ENCODE measurements at places on chromosomes 13 and 19.

- DNase-seq, result no peak
These were observed 13.9 kb downstream of the TSKS start for GRCh38 chr19:49749055-49749716.

DNA sequence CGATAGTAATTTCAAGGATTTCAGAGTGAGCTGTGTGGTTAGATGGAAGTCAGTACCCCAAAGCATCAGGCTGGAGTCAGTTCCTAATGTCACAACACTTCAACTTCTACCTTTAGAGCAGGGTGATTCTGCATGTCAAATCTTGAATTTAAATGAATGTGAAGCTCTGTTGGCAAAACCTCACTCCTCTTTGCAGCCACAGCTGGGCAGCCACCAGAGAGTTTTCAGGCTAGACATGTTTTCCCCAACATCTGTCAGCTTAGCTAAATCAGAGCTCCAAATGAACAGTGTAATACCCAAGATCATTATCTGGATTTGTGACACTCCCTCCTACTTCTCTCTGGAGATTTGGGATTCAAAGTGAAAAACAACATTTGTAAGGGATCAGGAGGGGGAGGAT, 33.7 kb upstream of the OLFM4 start:
- no peak for DNase-seq

DNA sequence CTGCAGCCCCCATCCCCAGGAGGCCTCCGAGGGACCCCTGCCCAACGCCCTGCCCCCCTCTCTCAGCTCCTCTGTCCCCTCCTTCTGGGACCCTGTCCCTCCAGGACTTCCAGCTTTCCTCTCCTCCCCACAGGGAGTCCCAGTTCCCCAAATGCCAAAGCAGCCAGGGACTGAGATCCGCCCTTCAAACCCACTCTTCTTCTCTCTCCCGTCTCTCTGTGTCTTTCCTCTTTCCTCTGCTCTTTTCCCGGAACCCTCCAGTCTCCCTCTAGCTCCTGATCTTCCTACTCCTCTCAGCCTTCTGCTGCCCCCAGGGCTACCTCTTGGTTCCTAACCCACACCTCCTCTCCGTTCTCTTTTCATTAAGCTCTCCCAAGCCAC, 377 bp downstream of the CA11 start:
- no peak for DNase-seq

- peak; percentile 43 for DNase-seq
These were observed 11.0 kb downstream of the STK24 start for GRCh38 chr13:98565726-98566565.

DNA sequence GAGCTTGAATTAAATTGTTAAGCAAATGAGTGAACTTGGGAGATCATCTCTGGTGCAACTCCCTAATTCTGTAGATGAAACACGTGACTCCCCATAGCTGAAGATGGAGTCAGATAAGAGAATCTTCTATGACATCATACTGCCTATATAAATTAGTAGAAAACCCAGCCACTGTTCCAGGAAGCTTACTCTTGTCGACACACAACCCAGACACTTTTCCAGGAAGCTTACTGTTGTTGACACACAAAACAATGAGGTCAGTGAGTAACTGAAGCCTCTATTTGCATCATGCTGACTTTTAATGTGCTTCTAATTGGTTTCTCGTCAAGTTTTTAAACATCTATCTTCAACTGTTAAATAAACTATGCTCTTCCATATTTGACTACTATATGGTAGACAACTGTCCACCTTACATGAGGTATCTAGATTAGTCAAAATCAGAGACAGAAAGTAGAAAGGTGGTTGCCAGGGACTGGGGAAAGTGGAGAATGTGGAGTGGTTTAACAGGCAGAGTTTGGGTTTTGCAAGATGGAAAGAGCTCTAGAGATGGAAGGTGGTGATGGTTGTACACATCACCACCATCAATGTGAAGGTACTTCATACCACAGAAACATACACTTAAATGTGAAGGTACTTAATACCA, 168.2 kb downstream of the FGF14 start:
- DNase-seq, result no peak

DNA sequence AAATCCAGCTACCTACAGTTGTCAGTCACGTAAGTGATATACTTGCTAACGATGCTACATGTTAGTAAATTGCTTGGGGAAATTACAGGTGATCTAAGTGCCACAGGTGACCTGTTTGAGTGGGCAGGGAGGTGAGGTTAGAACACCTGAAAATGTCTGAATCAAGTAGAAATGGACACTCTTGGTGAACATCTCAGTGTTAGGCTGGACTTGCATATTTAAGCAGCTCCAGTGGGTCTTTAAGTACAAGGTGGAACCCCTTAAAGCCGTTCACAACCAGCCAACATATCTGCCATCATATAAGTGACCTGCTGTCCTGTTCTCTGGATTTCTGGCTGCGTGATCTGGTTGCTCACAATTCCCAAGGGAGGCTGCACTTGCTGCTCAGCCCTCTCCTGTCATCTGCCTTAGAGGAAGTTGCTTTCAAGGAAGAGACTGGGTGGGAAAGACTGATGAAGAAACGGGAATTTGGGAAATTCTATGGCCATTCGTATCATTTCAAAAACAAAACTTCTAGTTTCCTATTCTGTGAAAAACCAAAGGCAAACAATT, 244.0 kb downstream of the DCLK1 start:
- no peak for DNase-seq

GRCh38 chr13:53129864-53130393, 101.3 kb downstream of the OLFM4 start:
- DNase-seq, result no peak

GRCh38 chr19:11549386-11549953, 9.6 kb downstream of the ELOF1 start:
- no peak for DNase-seq

GRCh38 chr19:51203916-51204315, 21.0 kb upstream of the CD33 start:
- DNase-seq, result no peak

GRCh38 chr13:24133021-24133795, 27.3 kb upstream of the SPATA13 start:
- DNase-seq, result no peak

GRCh38 chr19:40650749-40651305, 39.6 kb downstream of the NUMBL start:
- DNase-seq, result no peak

DNA sequence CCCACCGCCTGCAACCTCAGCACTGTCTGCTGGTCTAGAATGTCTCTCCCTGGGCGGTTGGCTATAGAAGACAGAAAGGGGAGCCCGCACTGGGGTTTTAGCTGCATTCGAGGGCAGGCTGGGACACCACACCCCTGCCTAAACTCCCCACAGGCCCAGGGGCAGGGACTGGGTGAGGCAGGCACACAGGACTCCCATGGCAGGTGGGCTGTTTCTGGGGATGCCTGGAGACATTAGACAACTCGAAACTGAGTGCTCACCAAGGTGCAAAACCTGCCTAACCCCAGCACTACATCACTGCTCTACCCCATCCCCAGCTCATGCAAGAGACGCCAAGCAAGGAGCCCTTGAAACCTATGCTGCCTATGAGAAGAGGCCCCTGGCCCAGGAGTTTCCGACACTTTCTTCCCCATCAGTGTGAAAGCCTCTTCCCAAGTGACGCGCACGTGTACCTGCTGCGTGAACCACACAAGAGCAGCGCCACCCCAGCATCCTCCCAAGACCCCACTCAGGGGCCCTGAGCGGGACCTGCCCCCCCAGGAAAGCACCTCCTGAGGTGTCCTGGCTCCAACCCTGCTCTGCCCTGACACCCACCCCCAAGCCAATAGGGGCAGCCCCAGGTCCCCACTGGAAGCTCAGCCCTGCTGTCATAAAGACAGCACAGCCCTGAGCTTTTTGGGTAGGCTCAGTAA, 121.2 kb downstream of the TUBA3C start:
- DNase-seq, result no peak

- DNase-seq, result no peak
These were observed 1092.3 kb downstream of the EFNB2 start for GRCh38 chr13:105442949-105443699.

- DNase-seq, result no peak
These were observed 250.0 kb downstream of the DNAJC15 start for GRCh38 chr13:43273362-43273761.

DNA sequence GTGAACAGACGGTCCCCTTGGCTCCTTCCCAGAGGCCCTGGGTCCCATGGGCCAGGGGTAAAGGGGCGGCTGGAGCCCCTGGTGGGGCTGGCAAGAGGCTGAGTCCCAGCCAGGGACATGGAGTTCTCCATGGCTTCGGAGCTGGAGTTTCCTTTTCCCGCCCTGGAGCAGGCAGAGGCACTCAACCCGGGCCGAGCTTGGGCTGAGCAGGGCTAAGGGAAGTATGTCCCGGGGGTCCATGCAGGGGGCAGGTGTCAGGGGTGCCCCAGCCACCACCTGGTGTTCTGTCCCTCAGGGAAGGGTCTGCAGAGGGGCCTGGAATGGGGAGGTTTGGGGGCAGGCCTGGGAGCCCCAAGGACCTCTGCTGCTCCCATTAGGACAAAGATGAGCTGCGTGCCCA, 54.0 kb upstream of the TPM4 start:
- no peak for DNase-seq

- DNase-seq, result peak; percentile 62
These were observed 3.0 kb downstream of the GADD45B start for GRCh38 chr19:2478756-2479555.

GRCh38 chr19:49888510-49888824, 8.2 kb downstream of the IL4I1 start:
- no peak for DNase-seq

DNA sequence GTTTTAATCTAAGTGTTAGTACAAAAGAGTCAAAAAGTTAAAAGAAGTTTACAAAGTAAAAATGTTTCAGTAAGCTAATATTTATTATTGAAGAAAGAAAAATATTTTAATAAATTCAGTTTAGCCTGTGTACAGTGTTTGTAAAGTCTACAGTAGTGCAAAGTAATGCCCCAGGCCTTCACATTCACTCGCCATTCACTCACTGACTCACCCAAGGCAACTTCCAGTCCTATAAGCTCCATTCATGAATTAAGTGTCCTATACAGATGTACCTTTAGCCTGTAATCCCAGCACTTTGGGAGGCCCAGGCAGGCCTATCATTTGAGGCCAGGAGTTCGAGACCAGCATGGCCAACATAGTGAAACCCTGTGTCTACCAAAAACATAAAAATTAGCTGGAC, 24.1 kb upstream of the AKAP11 start:
- no peak for DNase-seq

GRCh38 chr19:50190439-50190891, 13.0 kb upstream of the MYH14 start:
- DNase-seq, result no peak

DNA sequence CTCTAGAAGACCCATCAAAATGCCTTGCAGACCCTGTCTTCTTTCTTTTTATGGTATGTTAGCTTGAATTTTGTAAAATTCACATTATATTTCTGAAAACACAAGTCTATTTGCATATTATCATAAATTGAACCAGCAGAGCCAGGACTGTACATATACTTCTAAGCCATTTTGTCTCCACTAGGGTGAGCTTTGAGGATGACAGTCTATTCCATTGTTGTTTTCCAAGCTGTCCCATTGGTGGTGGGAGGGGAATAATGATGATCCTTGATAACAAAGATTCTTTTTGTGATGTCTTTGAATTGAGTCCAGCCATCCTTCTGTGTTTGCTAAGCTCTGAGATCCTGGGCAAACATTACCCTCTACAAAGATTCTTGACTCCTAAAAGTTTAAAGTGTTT, 359.3 kb upstream of the PCDH20 start:
- DNase-seq, result no peak

- DNase-seq, result no peak
These were observed 634.7 kb downstream of the UQCRFS1 start for GRCh38 chr19:28578208-28578607.

DNA sequence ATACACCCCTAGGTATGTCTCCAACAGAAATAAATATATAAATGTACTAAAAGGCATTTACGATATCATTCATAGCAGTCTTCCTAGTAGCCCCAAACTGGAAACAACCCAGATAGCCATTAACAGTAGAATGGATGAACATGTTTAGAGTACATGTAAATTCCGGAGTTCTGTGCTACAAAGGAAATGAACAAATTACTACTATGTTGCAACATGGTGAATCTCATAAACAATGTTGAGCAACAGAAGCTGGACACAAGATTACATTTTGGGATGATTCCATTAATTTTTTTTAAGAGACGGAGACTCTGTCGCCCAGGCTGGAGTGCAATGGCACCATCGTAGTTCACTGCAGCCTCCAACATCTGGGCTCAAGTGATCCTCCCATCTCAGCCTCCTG, 5.9 kb upstream of the SLC7A10 start:
- DNase-seq, result no peak

- DNase-seq, result no peak
These were observed 6.5 kb downstream of the SLC25A30 start for GRCh38 chr13:45411631-45412030.

GRCh38 chr19:54211235-54211634, 10.6 kb downstream of the RPS9 start:
- no peak for DNase-seq

- DNase-seq, result no peak
These were observed 29.0 kb upstream of the SLITRK6 start for GRCh38 chr13:85828094-85828684.

DNA sequence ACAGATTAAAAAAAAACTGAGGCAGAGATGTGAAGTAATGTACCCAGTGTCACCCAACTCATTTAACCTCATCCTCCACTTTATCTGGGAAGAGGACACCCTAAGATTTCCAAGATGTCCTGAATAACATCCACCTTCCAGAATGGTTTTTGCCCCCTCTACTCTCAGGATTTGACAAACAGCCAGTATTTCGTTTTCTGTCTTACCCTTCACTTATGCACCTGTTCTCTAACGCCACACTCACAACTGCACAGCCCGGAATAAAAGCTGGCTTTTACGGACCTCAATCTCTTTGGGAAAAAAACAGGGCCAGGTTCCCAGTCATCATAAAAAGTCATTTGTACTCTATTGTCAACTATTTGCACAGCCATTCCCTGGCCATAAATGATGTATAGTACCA, 21.2 kb upstream of the CEACAM6 start:
- no peak for DNase-seq

DNA sequence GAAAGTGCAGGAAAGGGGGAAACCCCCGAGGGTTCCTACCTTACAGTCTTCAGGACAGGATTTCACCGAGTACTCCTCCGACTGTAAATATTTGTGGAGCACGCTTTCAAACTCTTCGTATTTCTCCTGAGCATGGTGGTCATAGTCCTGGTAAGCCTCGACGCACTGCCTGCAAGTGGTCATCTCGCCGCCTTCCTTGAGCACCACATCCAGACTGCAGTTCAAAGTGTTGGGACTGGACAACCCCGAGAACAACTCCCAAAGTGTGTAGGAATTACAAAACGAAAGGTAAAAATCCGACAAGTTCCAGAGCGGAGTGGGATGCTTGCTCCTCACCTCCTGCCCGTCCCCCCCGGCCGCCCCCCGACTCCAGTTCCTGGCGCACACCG, 349.7 kb downstream of the LIG4 start:
- no peak for DNase-seq

- DNase-seq, result no peak
These were observed 243.5 kb downstream of the ITGBL1 start for GRCh38 chr13:101695870-101696516.
